SW480 (cell line): ENCODE measurements at places on chromosomes 5 and 9.

- no peak for DNase-seq
Observed at GRCh38 chr5:178590141-178590923, at the start of gene COL23A1. COL23A1 (minus strand) TSS chr5:178590393.

DNA sequence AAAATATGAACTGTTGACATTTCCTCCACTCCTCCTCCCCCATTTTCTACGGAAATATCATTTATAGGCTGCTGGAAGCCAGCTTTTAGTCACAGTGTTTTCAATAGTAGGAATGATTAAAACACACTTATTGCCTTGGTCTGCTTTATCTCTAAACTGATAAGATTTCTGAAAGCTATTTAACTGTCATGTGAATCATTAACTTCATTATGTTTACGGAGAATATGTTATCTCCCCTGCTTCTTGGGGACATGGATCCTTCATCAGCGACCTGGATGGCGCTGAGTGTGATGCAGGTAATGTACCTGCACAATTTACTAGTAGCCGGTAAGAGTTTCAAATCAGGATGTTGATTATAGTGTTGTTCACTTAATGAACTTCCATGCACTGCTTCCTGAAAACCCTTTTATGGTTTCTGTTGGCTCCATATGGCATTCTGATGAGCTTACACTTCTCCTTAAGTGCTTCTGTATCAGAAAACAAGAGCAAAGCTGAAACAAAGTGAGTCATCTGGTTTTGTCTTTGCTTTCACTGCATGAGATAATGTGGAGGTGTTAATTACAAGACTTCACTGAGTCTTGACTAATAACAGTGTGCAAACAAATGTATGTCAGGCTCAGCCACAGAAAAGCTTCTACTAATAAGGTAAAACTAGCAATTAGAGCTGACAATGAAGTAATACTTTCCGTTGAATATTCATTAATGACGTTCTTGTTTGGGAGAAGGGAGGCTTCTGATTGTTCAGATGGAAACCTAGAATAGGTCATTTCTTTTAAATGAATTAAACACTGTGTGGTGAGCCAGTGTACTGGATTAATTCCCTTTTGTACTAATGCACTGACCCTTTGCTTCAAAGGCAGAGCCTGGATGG lies 162.4 kb upstream of the ZNF608 start:
- DNase-seq = peak; percentile 57

DNA sequence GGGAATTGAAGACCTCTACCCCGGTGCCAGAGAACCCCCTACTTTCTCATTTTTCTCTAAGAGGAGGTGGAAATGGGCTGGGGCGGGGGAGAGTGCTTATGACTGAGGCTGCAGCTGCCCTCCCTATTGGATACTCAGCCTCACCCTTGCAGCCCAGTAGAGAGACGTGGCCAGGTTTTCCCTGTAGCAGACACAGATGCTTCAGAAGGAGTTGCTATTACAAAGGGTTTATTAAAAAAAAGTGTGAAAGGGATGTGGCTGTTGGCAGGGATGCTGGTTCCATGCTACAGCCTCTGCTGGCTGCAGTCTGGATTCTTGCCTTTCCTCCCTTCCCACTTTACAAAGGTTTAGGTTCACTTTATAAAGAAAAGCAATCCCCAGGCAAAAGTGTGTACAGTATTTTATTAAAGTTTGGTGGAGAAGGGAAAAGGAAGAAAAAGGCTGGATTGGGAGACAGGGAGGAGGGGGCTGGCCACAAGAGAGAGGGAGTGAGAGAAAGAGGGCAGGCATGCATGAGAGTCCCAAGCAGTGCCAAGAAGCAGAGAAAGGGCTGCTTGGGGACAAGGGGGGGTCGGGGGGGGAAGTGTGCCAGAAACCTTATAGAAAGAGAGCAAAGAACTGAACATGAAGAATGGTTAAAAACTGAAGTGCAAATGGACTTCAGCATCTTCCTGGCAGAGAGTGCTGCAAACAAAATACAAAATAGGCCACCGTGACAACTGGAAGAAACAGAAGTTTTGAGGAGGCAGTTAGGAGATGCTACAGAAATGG lies 29.5 kb upstream of the NFIB start:
- no peak for DNase-seq

- no peak for DNase-seq
Observed at GRCh38 chr9:136671646-136672430, 9.1 kb downstream of the EGFL7 start.

DNA sequence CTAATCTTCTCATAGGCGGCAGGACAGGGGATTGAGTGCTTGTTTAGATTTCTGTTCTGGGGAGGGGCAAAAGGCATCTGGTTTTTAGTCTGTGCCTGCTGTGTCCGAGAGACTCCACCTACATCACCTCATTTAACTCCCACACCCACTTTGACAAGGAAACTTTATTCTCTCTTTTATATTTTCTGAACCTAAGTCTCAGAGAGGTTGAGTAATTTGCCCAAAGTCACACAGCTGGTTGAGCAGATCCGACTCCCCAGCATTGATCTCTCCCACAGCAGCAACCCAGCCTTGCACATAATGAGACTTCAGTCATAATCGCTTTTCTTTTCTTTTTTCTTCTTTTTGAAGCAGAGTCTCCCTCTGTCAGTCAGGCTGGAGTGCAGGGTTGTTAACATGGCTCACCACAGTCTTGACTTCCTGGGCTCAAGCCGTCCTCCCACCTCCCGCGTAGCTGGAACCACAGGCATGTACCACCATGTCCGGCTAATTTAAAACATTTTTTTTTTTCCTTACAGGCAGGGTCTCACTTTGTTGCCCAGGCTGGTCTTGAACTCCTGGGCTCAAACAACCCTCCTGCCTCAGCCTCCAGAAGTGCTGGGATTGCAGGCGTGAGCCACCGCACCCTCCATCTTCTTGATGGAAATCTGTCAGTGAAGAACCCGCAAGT lies 36.5 kb upstream of the ANKRD33B start:
- DNase-seq = no peak
